ENCODE measurements at places on chromosomes 11 and 22.

- DNase-seq = no peak
Measured at GRCh38 chr22:43346521-43346929, 3.4 kb upstream of the SCUBE1 start.

- no peak for DNase-seq
Measured at GRCh38 chr11:6253197-6253596, 6.4 kb upstream of the CCKBR start.

- no peak for DNase-seq
Measured at GRCh38 chr22:37982151-37982785, 2.1 kb downstream of the SOX10 start.

DNA sequence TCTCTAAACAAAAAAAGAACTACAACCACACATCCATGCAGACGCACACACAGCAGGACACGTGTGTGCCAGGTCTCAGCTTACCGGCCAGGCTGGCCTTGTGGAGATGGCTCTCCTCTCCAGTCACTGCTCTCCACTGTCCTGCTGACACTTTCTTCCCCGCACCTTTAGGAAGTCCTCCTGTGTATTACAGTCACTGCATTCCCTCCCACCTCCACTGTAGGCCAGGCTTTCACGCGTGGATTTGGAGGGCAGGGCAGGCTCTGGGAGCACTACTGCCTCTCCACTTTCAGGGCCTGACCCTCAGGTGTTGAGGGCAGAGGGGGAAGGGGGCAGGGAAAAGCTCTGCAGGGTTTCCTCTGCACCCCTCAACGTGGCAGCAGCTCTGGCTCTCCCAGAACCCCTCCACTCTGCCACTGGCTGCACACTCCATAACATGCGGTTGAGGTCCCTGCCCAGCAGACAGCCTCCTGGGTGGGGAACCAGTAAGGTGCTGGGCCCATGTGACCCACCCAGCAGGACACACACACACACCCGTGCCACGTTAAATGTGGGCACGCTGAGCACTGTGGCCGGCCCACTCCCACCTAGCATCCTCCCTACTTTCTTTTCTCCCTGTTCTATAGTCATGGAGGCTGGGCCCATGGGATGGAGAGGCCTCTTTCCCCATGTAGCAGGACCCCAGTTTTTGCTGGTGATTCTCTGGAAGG, 107.0 kb upstream of the PITPNB start:
- DNase-seq = no peak

GRCh38 chr22:35547987-35548721, 7.5 kb downstream of the RASD2 start:
- no peak for DNase-seq

DNA sequence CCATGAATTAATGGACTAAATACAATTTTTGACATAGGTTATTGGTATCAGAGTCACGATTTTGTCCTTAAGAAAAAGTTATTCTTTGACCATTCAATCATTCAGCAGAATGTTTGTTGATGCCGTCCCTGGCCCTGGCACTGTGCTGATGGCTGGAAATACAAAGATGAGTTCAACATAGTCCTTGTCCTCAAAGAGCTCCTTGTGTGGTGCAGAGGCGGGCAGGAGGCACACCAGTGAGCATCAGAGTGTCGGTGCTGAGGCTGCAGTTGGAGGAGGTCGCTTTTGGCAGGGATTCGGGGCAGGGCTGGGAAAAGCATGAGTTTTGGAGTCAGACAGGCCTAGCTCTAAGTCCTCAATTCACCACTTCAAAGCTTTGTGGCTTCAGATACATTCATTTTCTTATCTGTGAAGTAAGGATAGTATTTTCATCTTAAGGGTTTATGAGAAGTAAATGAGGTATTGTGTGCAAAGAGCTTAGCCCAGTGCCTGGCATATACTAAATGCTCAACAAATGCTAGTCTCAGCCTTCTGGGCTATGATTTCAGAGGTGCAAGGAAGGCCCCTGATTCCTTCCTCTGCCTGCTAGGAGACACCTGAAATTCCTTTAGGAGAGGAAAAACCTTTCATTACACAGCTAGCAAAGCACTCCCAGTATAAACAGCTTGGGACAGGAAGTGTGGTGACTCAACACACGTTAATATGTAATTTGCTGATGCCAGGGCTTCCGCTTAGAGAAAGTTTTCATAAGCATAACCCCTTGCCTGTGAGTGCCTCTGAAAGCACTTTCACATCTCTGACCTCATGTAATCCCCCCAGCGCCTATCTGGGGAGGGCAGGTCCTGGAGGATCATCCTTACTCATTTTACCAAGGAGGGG, 113.8 kb downstream of the NECTIN1 start:
- no peak for DNase-seq

GRCh38 chr11:7486098-7486780, 933 bp downstream of the OLFML1 start:
- no peak for DNase-seq

DNA sequence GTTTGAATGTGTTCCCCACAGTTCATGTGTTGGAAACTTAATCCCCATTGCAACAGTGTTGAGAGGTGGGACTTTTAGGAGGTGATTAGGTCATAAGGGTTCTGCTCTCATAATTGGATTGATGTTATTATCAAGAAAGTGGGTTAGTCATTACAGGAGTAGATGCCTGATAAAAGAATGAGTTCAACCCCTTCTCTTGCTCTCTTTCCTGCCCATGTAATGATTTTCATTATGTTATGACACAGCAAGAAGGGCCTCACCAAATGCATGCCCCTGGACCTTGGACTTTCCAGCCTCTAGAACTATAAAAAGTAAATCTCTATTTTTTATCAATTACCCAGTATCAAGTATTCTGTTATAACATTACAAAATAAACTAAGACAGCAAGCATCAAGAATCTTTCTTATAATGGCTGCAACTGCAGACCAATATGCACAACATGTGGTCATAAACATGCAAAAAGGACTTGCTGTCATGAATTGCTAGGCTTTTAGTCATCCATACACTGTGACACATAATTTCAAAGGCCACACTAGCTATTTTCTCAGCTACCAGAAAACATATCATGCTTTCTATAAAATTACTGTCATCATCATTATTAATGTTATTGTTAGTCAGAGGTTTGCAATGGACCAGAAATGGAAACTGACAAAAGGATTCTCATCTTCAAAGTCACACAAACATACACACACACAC, 99.9 kb upstream of the GUCY1A2 start:
- no peak for DNase-seq

- no peak for DNase-seq
Measured at GRCh38 chr11:94144216-94144615, 15.6 kb downstream of the PANX1 start.

GRCh38 chr11:12778240-12778905, 104.2 kb downstream of the TEAD1 start:
- no peak for DNase-seq

DNA sequence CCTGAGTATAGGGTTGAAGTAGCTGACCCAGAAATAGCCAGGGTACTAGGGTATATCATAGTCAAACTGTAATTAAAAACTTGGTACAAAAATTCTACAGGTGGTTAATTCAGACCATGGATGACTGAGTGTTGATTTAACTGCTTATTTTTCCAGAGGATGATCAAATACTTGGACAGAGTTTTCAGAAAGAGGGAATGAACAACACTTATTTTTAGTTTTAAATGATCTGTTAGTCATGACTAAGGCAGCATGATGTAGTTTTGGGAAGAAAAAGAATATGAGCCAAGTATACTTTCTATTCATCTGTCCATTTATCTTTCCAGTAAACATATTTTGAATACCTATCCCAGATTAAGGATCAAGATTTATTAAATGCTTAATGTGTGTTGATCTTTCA, 19.8 kb upstream of the CCDC89 start:
- no peak for DNase-seq

DNA sequence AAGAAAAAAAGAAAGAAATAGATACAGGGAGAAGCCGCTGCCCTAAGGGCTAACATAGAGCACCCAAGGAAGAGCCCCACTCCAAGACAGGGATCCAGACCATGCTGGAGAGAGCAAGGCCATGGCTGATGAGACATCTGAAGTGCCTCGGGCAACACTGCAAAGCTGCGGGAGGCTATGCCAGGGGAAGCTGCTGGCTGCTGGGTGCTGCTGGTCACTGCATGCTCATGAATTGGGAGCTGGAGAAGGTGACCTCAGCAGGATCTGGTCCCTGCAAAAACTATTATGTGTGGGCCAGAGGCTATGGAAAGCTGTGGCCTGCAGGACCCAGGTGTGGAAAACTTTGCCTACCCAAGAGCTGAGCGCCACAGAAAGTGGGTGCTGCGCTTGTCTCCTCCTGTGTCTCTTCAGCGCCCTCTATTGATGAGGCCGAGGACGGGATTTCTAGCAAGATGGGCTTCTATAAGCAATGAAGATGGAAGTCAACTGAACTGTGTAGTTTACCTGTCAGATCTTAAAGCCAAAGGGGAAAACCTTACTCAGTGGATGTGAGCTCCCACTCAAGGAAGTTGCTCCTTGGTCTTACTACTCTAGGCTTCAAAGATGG, 17.3 kb upstream of the SLC29A2 start:
- peak; percentile 36 for DNase-seq

DNA sequence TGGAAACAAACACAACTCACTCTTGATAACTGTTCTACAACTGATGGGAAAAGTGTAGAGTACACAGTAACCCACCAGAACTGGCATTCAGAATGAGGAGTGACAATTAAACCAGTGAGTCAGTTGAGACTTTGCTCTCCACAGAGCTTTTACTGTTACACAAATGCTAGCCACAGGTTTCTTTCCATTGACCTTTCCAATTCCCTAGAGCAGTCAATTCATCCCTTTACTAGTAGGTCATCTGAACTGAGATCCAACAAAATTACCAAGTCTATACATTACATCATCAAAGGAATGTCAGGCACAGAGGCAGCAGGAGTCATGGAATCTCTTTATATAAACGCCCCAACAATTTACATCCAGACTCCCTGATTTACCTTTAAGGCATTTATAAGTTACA, 65.9 kb downstream of the PHF21A start:
- no peak for DNase-seq

DNA sequence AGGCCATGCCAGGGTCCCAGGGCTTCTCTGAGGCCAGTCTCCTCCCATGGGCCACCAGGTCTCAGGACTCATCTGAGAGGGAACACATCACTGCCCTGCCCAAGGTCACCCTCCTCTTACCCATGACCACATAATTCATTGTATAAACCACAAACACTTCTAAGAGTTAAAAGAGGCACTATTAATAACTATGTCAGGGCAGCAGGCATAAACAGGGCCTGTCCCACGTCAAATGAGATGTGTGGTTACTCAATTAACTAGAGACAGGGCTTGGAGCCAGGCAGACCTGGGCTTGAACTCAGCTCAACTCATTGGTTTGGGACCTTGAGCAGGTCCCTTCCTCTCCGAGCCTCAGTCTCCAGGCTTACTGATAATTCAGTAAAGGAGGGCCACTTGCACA, 33.1 kb downstream of the ARAP1 start:
- no peak for DNase-seq

DNA sequence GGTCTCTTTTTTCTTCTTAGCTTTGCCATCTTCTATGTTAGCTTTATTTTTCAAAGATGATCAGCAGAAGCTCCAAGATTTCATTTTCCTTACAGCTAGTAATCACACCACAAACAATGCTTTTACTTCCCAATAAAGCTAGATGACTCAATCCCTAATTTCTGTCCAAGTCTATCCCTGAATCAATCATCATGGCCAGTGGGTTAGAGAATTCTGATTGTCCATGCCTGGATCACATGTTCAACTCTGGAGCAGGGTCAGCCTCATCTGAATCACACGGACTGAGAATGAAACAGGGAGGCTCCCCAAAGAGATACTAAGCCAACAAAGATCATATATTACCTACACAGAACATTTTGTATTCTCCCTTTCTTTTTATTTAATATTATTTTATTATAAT, 79.6 kb downstream of the BBOX1 start:
- no peak for DNase-seq

- no peak for DNase-seq
Measured at GRCh38 chr11:9016916-9017642, 13.3 kb upstream of the NRIP3 start.

DNA sequence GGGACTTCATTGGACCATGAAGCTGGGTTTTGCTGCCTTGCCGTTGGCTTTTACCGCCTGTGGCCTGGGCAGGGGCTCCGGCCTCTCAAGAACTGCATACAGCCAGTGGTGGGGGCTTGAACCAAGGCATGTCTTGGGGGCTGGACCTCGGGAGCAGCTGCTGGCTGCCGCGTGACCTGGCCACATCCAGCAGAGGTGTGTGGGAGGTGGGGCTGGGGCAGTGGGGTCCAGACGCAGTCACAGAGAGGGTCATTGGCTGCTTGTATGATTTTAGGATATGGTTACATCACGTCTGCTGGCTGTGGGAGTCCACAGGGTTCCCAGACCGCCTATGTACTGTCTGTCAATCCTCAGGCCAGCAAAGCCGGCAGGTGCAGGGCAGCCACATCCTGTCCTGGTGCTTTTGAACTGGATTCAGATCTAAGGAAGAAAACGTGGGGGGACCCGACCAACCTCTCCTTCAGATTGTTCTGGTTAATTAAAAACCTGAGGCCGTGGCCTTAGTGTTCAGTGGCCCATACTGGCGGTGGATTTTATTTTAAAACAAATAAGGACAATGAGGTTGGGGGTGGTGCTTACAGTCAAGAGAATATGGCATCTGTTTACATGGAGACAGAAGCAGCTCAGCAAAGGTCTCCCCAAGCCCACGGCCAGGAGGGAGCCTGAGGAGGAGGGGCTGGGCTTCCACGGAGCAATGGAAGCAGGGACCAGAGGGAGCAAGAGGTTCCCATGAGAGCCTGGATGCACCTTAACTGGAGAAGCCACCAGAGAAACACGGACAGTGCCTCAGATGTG, 426.0 kb downstream of the TBC1D22A start:
- no peak for DNase-seq

GRCh38 chr11:121777056-121777455, 324.3 kb upstream of the SORL1-AS1 start:
- no peak for DNase-seq

GRCh38 chr22:32203181-32204039, 1.5 kb downstream of the RFPL2 start:
- no peak for DNase-seq

GRCh38 chr11:29333993-29334775, 682.6 kb downstream of the KCNA4 start:
- no peak for DNase-seq

- peak; percentile 35 for DNase-seq
Measured at GRCh38 chr11:67120881-67121710, 2.0 kb downstream of the KDM2A start.

DNA sequence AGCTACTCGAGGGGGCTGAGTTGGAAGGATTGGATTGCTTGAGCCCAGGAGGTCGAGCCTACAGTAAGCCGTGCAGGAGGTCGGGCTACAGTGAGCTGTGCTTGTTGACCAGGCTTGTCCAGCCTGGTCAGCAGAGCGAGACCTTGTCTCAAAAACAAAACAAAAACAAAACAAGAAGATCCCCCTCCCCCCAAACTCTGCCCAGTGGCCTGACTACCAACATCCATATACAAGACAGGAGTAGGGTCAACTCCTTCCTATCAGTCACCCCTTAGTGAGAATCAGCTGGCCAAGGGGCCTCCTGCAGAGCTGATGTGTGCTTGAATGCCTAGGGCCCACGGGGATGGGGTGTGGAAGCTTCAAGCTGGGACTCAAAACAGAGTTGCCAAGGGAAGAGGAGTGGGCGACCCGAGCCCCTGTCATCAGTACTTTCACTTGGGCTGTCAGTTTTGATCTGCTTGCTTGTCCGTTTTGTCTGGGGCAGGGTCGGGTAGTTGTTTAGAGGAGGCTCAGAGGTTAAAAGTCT, 942 bp upstream of the TSPAN18 start:
- no peak for DNase-seq

GRCh38 chr11:11504071-11504470, 117.7 kb downstream of the GALNT18 start:
- no peak for DNase-seq

Measured in NCI-H446 treated with DMSO at 0.1 percent for 48 hours (cell line).